ENCODE measurements at places on chromosomes 11 and 22. TPM values are rescaled to one million over a fixed set of nuclear protein-coding genes. Genes with fewer than 3 reads are reported as not detected.
A peak's percentile ranks its signal among the peaks of the same experiment; 100 is the strongest.

DNA sequence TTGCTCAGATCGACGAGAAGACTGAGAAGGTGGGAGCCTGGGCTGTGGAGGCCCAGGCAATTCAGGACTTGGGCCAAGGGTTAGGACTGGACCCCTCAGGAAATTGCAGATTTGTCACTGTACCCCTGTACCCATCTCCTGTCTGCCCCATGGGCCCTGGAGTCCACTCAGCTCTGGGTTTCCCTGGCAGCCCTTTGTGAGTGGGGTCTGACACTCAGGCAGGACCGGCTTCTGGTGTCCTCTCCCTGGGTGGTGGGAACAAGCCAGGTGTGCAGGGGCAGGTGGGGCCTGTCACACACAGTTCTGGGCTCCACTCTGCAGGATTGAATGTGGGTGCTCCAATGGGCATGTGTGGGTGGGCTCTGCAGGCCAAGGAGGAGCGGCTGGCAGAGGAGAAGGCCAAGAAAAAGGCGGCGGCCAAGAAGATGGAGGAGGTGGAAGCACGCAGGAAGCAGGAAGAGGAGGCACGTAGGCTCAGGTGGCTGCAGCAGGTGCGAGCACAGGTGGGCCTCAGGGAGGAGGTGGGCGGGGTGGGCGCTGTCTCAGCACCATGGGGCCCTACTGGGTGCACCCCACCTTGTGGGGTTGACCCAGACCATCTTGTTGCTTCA lies 21.6 kb downstream of the INCENP start:
- no peaks in the 10 kb centered on the region for H3K27me3 ChIP-seq
- DNase-seq, result peak; percentile 28
- no peak overlapping the region for H3K27ac ChIP-seq
- no peak overlapping the region for H3K4me3 ChIP-seq
- H3K4me1 ChIP-seq, result no peaks in the 10 kb centered on the region
- peaks cover 15% of the 10 kb centered on the region for H3K36me3 ChIP-seq

The OOSP2 gene
- total RNA-seq, result not detected

GRCh38 chr11:68903288-68904247 lies at the start of the genes IGHMBP2 and MRPL21:
Gene IGHMBP2, plus strand, starts transcription at chr11:68903891. Its CDS starts 62 bp downstream, at chr11:68903953.
Gene MRPL21, minus strand, starts transcription at chr11:68903832. Its CDS starts 22 bp downstream, at chr11:68903810.
- no peaks in the 10 kb centered on the region for H3K36me3 ChIP-seq
- peak; percentile 89 for DNase-seq
- peak within 1 kb of the TSS; percentile 94 for H3K4me3 ChIP-seq
- H3K27me3 ChIP-seq, result no peaks in the 10 kb centered on the region
- H3K4me1 ChIP-seq, result peaks cover 28% of the 10 kb centered on the region

GRCh38 chr11:69828971-69829344 lies 9.7 kb upstream of the FGF3 start:
- no peaks in the 10 kb centered on the region for H3K36me3 ChIP-seq
- no peak for DNase-seq

DNA sequence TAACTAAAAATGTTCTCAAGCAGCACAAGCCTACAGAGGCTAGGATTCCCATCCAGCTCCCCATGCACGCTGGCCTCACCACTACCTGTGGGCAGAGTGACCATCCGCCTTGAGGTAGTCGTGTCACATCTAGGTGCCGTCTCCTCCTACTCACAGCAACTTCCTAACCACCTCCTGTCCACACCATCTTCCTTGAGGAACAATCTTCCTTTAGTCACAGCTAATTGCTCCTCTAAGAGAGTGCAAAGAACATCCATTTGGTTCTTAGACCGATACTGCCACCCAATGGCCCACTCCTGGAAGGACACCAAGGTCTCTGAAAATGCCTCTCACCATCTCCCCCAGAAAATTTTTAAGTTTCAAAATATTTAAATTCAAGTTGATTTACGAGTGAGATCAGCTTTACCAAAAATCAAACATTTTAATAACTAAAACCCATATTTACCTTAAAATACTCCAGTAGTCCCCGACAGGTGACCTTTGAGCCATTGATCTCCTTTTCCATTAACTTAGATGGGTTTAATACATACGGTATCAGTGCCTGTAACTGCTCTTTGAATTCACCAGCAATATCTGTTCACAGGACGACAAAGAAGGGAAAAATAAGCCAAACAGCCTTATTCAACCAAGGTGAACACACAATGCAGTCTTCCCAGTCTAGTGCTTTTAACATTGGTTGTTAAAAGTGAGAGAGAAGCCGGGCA lies 21.7 kb upstream of the PLAAT3 start:
- H3K4me1 ChIP-seq, result peaks cover 3% of the 10 kb centered on the region
- no peaks in the 10 kb centered on the region for H3K27me3 ChIP-seq
- no peak overlapping the region for H3K4me3 ChIP-seq
- H3K36me3 ChIP-seq, result peaks cover 7% of the 10 kb centered on the region
- no peak overlapping the region for H3K27ac ChIP-seq

DNA sequence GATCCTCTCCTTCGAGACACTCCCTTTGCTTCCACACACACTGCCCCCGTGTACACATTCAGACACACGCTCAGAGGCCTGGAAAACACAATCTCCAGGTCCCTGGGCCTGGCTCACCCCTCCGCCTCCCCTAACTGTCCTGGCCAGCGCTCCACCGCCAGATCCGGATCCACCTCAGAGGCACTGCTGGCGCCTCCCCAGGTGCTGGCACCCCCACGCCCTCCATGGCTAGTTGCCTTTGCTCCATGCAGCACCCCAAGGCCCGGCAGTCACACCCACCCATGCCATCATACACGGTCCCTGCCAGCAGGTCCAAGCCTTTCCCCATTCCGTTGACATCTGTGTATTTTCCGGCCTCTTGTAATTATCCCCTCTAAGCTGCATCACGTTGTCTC lies 11.1 kb downstream of the SPTBN2 start:
- peaks cover 43% of the 10 kb centered on the region for H3K4me1 ChIP-seq
- peak overlapping the region; percentile 76 for H3K27ac ChIP-seq
- peaks cover 15% of the 10 kb centered on the region for H3K36me3 ChIP-seq
- no peak for DNase-seq

DNA sequence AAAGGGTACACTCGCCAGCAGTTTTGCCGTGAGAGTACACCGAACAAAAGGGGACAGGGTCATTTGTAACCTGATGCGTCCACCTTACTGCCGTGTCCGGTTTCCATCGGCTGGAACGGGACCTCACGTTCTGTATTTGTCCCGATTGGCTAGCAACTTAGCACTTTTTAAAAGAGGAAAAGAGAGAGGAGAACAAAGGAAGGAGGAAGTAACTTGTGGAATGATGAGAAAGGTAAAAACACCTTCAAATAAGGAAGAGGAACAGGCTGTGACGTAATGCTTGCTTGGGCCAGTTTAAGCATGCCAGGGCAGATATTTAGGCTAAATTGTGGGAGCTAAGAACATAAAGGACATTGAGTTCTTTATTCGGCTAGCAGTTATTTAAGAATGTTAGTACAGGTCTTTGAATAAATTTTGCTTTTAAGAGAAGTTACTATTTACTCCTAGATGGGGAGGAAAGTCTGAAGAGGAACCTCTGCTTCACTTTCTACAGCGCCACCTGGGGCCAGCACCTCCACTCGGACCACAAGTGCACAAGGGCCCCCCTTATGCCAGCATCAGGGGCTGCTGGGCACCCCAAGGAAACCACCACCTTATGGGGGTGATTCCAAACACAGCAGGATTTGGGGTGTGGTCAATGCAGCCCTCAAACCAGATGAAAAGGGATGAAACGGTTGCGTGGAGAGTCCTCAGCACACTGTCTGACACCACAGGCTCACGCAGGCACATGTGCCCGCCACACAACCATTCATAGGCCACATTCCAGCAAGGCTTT lies 5.8 kb downstream of the ARSA start:
- H3K4me3 ChIP-seq, result no peak overlapping the region
- H3K4me1 ChIP-seq, result peaks cover 21% of the 10 kb centered on the region
- no peak for DNase-seq
- no peaks in the 10 kb centered on the region for H3K27me3 ChIP-seq
- no peaks in the 10 kb centered on the region for H3K36me3 ChIP-seq

DNA sequence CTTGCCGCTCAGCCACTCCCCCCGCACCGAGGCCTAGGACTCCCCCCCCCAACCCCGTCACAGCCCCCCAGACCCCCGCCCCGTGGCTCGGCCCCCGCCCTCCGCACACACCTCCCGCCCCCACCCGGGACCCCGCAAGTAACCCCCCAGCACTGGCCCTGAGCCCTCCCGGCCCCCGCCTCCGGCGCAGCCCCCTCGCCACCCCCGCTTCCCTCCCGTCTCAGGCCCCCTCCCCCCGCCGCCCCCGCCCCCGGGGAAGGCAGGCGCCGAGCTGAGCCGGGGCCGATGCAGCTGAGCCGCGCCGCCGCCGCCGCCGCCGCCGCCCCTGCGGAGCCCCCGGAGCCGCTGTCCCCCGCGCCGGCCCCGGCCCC lies 1.5 kb downstream of the SHANK3 start:
- H3K36me3 ChIP-seq, result no peaks in the 10 kb centered on the region
- H3K4me3 ChIP-seq, result peak overlapping the region; percentile 56
- no peak for DNase-seq
- peaks cover 14% of the 10 kb centered on the region for H3K4me1 ChIP-seq
- H3K27me3 ChIP-seq, result no peaks in the 10 kb centered on the region
- no peak overlapping the region for H3K27ac ChIP-seq

GRCh38 chr22:48866906-48867681 lies 960.6 kb downstream of the BRD1 start:
- H3K4me3 ChIP-seq, result no peak overlapping the region
- DNase-seq, result no peak
- no peaks in the 10 kb centered on the region for H3K27me3 ChIP-seq
- no peaks in the 10 kb centered on the region for H3K4me1 ChIP-seq
- H3K36me3 ChIP-seq, result no peaks in the 10 kb centered on the region

DNA sequence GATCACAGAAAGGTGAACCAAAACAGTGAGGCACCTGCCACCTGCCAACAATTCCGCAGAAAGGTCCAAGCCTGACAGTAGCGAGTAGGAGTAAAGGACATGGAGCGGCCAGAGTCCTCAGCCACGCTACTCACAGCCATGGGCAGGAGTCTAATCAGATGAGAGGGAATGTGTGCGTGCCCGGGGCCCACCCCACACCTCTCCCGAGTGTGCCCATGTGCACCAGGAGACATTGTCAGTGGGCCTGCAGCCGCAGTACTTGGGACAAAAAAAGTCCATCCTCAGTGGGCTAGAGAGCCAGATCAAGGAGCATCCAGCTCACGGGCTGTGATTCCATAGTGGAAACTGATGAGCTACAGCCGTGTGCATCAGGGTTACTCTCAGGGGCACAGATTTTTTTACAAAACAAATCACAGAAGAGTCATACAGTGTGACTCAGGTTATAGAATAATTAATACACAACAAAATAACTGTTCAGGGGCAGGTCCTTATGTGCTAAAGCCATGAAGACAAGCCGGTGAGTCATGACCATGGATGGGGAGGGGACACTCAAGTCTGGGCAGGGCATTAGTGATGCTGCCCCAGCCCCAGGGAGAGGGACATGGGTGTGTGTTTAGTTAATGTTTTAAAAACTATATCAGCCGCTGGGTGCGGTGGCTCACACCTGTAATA lies 12.0 kb downstream of the SART1 start:
- H3K27me3 ChIP-seq, result no peaks in the 10 kb centered on the region
- peaks cover 12% of the 10 kb centered on the region for H3K36me3 ChIP-seq
- no peak for DNase-seq
- no peak overlapping the region for H3K4me3 ChIP-seq
- H3K27ac ChIP-seq, result no peak overlapping the region

- no peaks in the 10 kb centered on the region for H3K36me3 ChIP-seq
- H3K4me1 ChIP-seq, result no peaks in the 10 kb centered on the region
- H3K27ac ChIP-seq, result no peak overlapping the region
- no peak for DNase-seq
- H3K27me3 ChIP-seq, result no peaks in the 10 kb centered on the region
These were observed 313.7 kb downstream of the SWAP70 start for GRCh38 chr11:9977554-9977953.

DNA sequence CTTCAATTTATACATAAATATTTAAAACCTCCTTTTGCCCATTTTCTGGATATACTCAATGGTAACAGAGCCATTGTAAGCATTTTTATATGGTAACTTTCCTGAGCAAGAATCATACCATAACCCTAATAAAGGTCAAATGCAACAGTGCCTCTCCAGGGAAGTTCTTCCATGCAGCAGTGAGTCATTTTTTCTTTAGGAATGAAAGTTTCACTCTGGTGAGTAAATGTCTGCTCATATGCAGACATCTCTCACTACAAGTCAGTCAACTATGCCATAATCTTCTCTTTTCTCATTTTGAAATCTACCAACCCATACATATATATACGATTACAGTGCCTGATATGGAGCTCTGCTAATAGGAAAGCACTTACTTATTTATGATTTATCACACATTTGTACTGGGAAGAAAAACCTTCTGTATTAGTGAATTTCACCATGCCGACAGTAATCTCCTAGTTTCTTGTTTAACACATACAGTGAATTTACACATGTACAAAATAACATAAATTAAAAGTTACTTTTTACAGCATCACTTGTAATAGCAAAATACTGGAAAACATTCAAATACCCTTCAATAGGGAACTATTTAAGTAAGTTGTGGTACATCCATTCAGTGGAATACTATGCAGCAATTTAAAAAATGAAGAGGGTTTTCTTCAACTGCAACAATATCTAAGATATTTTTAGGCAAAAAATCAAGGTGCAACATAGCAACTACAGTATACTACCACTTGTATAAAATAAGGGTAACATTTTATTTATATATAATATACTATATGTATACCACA lies 16.0 kb downstream of the STK33 start:
- no peaks in the 10 kb centered on the region for H3K36me3 ChIP-seq
- H3K4me1 ChIP-seq, result no peaks in the 10 kb centered on the region
- DNase-seq, result no peak
- H3K27ac ChIP-seq, result no peak overlapping the region
- no peaks in the 10 kb centered on the region for H3K27me3 ChIP-seq

- H3K27ac ChIP-seq, result no peak overlapping the region
- DNase-seq, result no peak
- no peaks in the 10 kb centered on the region for H3K27me3 ChIP-seq
- H3K4me1 ChIP-seq, result peaks cover 19% of the 10 kb centered on the region
- no peaks in the 10 kb centered on the region for H3K36me3 ChIP-seq
- no peak overlapping the region for H3K4me3 ChIP-seq
These were observed 31.5 kb downstream of the STIM1 start for GRCh38 chr11:3886985-3887384.

GRCh38 chr11:122099374-122100036 lies 16.5 kb downstream of the BLID start:
- no peak for DNase-seq
- H3K36me3 ChIP-seq, result no peaks in the 10 kb centered on the region
- no peaks in the 10 kb centered on the region for H3K27me3 ChIP-seq
- no peak overlapping the region for H3K4me3 ChIP-seq
- no peak overlapping the region for H3K27ac ChIP-seq
- H3K4me1 ChIP-seq, result no peaks in the 10 kb centered on the region

- peaks cover 5% of the 10 kb centered on the region for H3K4me1 ChIP-seq
- no peak overlapping the region for H3K4me3 ChIP-seq
- H3K27me3 ChIP-seq, result peaks cover under 1% of the 10 kb centered on the region
- no peak overlapping the region for H3K27ac ChIP-seq
- no peaks in the 10 kb centered on the region for H3K36me3 ChIP-seq
- DNase-seq, result no peak
These were observed 35.8 kb downstream of the GRIK4 start for GRCh38 chr11:120547316-120547715.

All from liver (tissue), 10 donors.